ENCODE measurements at places on chromosomes 3 and 15.

- no peak for DNase-seq
Observed at GRCh38 chr3:127719369-127719768, 46.6 kb downstream of the ABTB1 start.

DNA sequence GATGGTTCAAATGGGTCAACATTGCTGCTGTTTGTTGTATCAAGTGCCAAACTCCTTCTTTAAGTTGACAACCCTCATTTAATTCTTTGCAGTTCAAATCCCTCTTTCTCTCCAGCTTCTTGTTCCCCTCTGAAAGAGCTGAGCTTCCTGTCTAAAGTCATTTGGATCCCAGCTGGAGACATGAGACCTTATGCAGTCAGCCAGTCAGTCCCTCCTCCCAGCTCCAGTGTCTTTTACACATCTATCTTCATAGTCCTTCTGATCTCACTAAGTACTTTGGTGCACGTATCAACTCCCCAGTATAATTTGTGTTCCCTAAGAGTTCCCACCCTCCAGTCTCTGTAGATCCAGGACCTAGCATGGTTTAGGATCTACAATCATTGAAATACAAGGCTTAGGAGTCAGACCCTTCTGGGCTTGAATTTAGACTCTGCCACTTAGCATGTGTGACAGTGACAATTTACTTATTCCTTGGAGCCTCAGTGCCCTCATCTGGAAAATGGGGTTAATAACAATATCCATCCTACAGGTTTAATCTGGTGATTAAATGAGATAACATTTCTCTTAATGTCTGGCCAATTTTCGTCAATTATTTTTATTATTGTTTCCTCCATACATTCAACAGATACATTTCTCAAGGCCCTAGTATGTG is 102.8 kb upstream of the SEMA6D start:
- no peak for DNase-seq

- no peak for DNase-seq
Observed at GRCh38 chr15:43505738-43506137, 11.7 kb upstream of the MAP1A start.

- no peak for DNase-seq
Observed at GRCh38 chr15:39588531-39589192, 7.8 kb downstream of the THBS1 start.

DNA sequence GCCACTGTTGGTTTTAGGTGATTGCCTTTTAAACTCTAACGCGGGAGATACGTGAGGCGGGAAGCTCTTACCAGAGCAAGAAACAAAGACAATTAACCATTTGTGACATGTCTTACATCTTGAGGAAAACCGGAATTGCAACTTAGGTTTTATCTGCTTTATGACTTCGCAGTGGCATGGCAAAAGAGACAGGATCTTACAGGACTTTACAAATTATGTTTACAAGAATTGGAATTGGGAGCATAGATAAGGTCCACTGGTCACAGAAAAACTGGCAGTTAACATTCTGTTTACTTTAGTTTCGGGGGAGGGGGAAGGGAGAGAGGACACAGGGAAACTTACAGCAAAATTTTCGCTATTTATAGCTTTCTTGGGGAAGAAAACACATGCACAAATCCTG is 1119.6 kb downstream of the ZPLD1 start:
- no peak for DNase-seq

GRCh38 chr15:53454843-53455721 is 304.4 kb downstream of the WDR72 start:
- DNase-seq, result no peak

All from stimulated activated CD8-positive, alpha-beta memory T cell treated with anti-CD3 and anti-CD28 coated beads, Interleukin-4, amount 100 ng/mL, for 1 hour (primary cell).